ENCODE measurements at places on chromosomes 1 and 21.
A peak's percentile ranks its signal among the peaks of the same experiment; 100 is the strongest.

- H3K27me3 ChIP-seq: no peaks in the 10 kb centered on the region
- peaks cover 4% of the 10 kb centered on the region for H3K4me1 ChIP-seq
- peaks cover 2% of the 10 kb centered on the region for H3K36me3 ChIP-seq
- ATAC-seq: no peak
Measured at GRCh38 chr1:6009120-6010040, 17.2 kb upstream of the NPHP4 start.

DNA sequence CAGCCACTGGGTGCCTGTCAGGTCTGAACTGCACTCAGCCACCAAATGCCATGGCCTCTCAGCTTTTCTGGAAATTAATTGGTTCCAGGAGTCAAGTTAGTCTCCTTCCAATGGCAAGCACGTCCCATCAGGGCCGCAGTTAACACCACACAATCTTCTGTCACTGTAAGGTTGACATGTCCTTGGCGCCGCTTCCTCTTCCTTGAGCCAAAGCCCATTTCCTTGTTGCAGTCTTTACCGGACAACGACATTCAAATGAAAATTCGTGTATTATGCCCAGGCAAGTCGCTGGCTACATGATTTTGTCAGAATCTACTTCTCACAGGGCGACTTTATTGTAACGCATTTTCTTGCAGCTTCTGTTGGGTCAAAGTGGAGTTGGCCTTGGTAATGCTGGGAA, 430.6 kb upstream of the KAZN start:
- H3K4me3 ChIP-seq: no peak overlapping the region
- no peaks in the 10 kb centered on the region for H3K36me3 ChIP-seq
- H3K27ac ChIP-seq: no peak overlapping the region
- no peak for ATAC-seq

GRCh38 chr1:96080925-96081324, 640.7 kb upstream of the PTBP2 start:
- ATAC-seq: no peak
- H3K27ac ChIP-seq: no peak overlapping the region
- no peak overlapping the region for H3K4me3 ChIP-seq
- H3K27me3 ChIP-seq: no peaks in the 10 kb centered on the region
- no peaks in the 10 kb centered on the region for H3K4me1 ChIP-seq

DNA sequence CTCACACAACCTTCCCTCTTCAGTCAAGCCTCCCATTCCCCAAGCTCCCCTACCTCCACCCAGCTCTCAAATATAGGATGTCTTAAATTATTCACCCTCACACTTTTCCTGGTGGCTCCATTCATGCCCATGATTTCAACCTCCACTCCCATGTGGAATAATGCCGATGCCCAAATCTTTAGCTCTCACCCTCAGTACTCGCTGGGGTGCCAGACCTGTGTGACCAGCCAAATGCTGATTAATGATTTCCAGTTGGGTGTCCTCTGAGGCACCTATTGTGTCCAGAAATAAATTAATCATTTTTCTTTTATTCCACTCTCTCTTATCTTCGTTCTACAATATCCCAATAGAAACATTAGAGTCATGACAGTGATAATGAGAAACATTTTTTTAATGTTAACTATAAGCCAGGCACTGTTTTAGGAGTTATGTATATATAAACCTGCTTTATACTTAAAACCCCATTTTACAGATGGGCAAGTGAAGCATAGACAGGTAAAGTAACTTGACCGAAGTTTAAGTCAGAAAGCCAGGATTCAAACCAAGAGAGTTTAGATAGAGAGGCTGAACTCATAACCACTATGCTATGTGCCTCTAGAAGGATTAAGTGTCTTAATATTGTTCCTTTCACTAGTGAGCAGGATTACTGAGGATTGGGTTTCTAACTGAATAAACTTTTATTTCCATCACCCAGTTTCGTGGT, 209.7 kb downstream of the DUSP10 start:
- no peak overlapping the region for H3K27ac ChIP-seq
- peaks cover 24% of the 10 kb centered on the region for H3K27me3 ChIP-seq
- ATAC-seq: no peak
- no peak overlapping the region for H3K4me3 ChIP-seq
- H3K36me3 ChIP-seq: no peaks in the 10 kb centered on the region

GRCh38 chr1:116832932-116833578, 76.7 kb upstream of the PTGFRN start:
- H3K4me1 ChIP-seq: peaks cover 24% of the 10 kb centered on the region
- H3K27me3 ChIP-seq: no peaks in the 10 kb centered on the region
- no peak overlapping the region for H3K4me3 ChIP-seq
- no peak for ATAC-seq
- no peaks in the 10 kb centered on the region for H3K36me3 ChIP-seq

DNA sequence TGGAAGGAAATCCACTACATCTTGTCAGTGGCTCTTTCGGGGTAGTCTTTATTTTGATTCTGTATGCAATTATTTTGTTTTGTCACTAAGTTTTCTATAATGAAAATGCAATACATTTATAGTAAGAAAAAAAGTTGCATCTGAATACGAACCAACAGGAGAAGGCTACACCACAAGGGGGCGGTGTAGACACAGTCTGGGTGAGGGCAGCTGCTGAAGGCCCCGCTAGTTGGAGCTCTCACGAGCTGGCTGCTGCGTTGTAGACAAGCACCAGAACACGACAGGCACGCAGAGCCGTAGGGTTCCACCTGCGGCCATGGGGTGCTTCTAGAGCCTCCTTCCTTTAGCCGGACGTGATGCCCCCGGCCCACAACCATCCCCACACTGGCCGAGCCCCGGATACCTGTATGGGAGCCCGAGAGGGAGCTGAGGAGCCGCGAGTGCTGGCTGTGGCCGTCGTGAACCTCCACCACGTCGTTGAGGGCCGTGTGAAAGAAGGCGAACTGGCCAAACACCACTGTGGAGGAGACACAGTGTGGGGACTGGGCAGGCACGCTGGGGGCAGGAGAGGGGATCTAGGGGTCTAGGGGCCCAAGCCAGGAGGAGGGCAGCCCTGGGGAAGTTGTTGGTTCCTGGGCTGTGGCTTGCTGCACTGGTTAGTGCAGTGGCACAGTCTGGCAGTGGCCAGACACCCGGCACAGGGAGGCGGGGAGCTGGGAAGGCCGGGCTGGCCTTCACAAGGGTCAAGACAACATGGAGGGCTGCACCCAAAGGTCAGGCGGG, 160.8 kb downstream of the ZSCAN20 start:
- H3K4me1 ChIP-seq: no peaks in the 10 kb centered on the region
- H3K36me3 ChIP-seq: no peaks in the 10 kb centered on the region
- H3K4me3 ChIP-seq: peak overlapping the region; percentile 19
- ATAC-seq: peak; percentile 80
- H3K27ac ChIP-seq: no peak overlapping the region

DNA sequence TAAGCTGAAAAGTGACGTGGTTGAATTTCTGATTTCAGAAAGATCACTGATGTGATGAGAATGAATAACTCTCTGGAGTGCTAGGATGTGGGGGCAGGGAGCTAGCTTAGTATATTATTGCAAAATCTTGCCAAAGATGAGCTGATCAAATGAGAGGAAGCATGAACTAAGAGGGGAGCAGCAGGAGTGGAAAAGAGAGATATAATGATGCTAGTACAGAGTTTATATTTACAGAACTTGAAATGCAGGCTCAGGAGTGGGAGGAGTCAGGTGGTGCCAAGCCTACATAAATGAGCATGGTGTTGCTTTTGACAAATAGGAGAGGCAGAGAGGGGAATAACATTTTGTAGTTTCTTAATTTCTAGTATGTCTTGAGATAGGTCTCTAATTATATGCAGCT, 38.1 kb upstream of the NBL1 start:
- peak; percentile 69 for ATAC-seq
- H3K27ac ChIP-seq: peak overlapping the region; percentile 70
- peaks cover 35% of the 10 kb centered on the region for H3K4me1 ChIP-seq

GRCh38 chr1:72280131-72280530, 2.2 kb downstream of the NEGR1 start:
- H3K27me3 ChIP-seq: peaks cover 16% of the 10 kb centered on the region
- no peaks in the 10 kb centered on the region for H3K36me3 ChIP-seq
- no peak for ATAC-seq
- no peak overlapping the region for H3K27ac ChIP-seq

DNA sequence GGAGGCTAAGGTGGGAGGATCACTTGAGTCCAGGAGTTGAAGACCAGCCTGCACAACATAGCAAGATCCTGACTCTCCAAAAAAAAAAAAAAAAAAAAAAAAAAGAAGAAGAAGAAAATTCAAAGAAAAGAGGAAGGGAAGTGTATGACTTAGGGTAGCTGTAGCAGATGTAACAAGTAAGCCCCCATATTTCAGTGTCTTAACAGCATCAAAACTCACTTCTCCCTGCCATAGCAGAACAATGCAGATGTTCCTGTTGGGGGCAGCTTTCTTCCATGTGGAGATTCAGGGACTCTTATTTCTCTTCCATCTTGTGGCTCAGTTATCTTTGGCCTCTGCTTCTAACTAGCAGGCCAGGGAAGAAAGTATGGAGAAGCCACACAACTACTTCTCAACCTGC, 10.2 kb upstream of the PTGFRN start:
- no peaks in the 10 kb centered on the region for H3K27me3 ChIP-seq
- no peak overlapping the region for H3K4me3 ChIP-seq
- H3K4me1 ChIP-seq: no peaks in the 10 kb centered on the region
- H3K27ac ChIP-seq: no peak overlapping the region
- no peaks in the 10 kb centered on the region for H3K36me3 ChIP-seq

GRCh38 chr1:204410688-204411450, 748 bp downstream of the PPP1R15B start:
- H3K27me3 ChIP-seq: no peaks in the 10 kb centered on the region
- H3K36me3 ChIP-seq: peaks cover 61% of the 10 kb centered on the region
- H3K4me3 ChIP-seq: peak overlapping the region; percentile 98
- H3K27ac ChIP-seq: peak overlapping the region; percentile 99

GRCh38 chr21:45575304-45575992, 33.2 kb upstream of the SLC19A1 start:
- no peak for ATAC-seq
- no peak overlapping the region for H3K4me3 ChIP-seq
- no peaks in the 10 kb centered on the region for H3K27me3 ChIP-seq
- no peaks in the 10 kb centered on the region for H3K4me1 ChIP-seq

GRCh38 chr1:74858136-74858535, 125.2 kb downstream of the TYW3 start:
- H3K27me3 ChIP-seq: no peaks in the 10 kb centered on the region
- H3K27ac ChIP-seq: no peak overlapping the region
- H3K4me3 ChIP-seq: no peak overlapping the region
- no peaks in the 10 kb centered on the region for H3K36me3 ChIP-seq
- H3K4me1 ChIP-seq: no peaks in the 10 kb centered on the region

DNA sequence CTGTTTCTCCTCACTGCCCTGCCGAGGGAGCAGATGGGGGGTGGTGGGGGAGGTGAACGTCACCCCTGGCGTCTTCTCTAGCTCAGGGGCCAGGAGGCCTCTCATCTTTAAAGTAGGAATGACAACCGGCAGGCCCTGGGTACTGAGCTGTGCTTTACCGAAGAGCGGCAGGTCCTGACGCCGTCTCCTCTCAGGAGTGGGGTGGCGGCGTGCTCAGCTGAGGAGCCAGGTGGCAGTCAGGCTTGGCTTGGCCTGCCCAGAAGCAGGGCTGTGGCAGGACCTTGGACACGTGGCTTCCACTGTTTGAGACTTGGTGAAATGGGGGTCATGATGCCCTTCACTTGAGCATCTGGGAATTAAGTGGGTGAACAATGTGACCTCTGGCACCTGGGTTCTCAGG, 3.1 kb downstream of the RER1 start:
- H3K4me3 ChIP-seq: no peak overlapping the region
- peaks cover 76% of the 10 kb centered on the region for H3K36me3 ChIP-seq
- no peaks in the 10 kb centered on the region for H3K27me3 ChIP-seq

- no peak overlapping the region for H3K27ac ChIP-seq
- H3K4me3 ChIP-seq: no peak overlapping the region
- H3K36me3 ChIP-seq: no peaks in the 10 kb centered on the region
- peaks cover 40% of the 10 kb centered on the region for H3K27me3 ChIP-seq
- H3K4me1 ChIP-seq: no peaks in the 10 kb centered on the region
- no peak for ATAC-seq
Measured at GRCh38 chr1:107480548-107481415, 339.9 kb downstream of the NTNG1 start.

GRCh38 chr21:42478504-42478903, 17.5 kb downstream of the RSPH1 start:
- no peak overlapping the region for H3K4me3 ChIP-seq
- ATAC-seq: no peak
- H3K36me3 ChIP-seq: no peaks in the 10 kb centered on the region

DNA sequence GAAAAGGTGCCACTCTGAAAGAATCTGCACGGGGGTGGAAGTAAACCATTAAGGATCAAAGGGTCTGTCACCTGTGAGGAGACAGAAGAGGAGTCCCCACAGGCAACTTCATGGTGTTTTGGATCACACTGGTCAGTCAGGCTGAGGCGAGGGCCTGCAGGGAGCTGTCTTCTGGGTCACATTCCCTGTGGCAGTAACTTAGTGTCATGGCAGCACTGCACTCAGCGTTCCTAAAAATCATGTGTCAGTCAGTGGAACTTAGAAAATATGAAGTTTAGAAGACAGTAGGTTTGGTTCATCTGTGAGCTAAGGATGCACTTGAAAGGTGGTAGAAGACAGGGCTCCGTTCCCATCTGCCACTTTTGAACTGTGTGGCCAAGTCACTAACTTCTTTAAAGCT, 43.5 kb upstream of the CD101 start:
- H3K36me3 ChIP-seq: no peaks in the 10 kb centered on the region
- no peaks in the 10 kb centered on the region for H3K27me3 ChIP-seq
- no peak for ATAC-seq
- no peaks in the 10 kb centered on the region for H3K4me1 ChIP-seq

- peaks cover 3% of the 10 kb centered on the region for H3K27me3 ChIP-seq
- no peak for ATAC-seq
- no peak overlapping the region for H3K4me3 ChIP-seq
- H3K4me1 ChIP-seq: no peaks in the 10 kb centered on the region
Measured at GRCh38 chr1:59261537-59261936, 35.4 kb upstream of the FGGY start.

- peaks cover 42% of the 10 kb centered on the region for H3K36me3 ChIP-seq
- H3K4me1 ChIP-seq: peaks cover 49% of the 10 kb centered on the region
- H3K27ac ChIP-seq: peak overlapping the region; percentile 92
Measured at GRCh38 chr1:27527223-27527889, 37.4 kb upstream of the WASF2 start.

- no peak overlapping the region for H3K4me3 ChIP-seq
- no peak for ATAC-seq
- peaks cover 9% of the 10 kb centered on the region for H3K27me3 ChIP-seq
Measured at GRCh38 chr1:21942464-21942863, 5.4 kb upstream of the HSPG2 start.

DNA sequence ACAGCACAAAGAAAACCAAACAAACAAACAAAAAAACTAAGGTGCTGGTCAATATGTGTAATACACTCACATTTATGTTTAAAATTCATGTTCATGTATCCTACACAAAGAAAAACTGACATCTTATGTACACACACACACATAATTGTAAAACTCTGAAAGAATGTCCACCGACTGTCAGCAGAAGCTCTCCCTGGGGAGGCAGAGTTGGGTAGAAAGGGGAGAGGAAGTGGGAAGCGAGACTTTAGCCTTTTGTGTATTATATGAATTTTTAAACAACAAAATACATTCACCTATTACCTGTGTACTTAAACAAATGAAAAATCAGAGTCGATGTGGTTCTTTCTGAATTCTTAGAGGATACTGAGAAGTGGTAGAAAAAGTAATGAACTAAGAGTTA, 88.3 kb downstream of the ABCA4 start:
- no peaks in the 10 kb centered on the region for H3K4me1 ChIP-seq
- H3K4me3 ChIP-seq: no peak overlapping the region
- no peak for ATAC-seq

Data from activated T-helper 17 cell treated with anti-CD3 and anti-CD28 coated beads, Interleukin-2, amount 50 U/mL, for 72 hours (primary cell).